ENCODE measurements at places on chromosomes 6 and 20.

DNA sequence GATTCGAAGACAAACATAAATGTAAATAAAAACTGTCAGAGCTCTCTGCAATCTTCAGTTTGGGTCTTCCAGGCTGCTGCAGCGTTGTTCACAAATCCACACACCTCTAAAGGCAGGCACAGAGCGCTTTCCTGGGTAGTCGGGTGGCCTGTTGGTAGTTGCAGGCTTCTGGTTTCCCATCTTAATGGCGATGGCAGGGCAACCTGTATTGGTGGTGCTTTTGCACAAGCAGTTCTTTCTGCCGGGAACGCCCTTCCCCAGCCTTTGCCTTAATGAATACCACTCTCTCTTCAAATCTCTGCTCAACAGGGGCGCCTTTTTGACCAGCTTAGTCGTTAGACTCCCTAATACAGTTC is 723 bp upstream of the IFT52 start:
- no peak for DNase-seq

DNA sequence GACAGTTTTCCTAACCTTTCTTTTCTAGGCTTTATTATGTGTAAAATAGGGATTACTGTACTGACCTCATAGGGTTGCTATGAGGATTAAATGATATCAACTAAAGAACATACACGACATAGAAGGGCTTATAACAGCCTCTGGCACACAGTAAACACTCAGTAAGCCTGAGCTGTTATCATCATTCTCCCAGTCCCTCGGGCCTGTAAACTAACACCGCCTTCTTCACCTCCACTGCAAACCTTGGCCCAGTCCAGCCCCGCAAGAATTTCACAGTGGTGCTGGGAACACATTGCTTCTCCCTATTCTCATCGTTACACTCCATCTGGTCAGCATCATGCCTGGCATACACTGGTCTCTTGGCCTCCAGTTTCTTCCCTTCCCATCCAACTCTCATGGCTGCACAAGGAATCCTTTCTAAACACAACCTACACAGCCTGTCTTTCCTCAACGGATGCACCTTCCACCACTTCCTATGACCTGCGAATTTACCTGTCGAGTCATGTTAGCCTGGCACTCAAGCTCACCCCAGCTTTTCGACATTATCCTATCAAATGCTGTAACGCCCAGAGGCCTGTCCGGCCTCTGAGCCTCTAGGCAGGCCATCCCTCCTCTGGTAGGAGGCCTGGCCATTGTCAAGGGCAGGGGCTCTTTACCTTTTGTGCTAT is 92.1 kb downstream of the FYN start:
- DNase-seq: no peak

- DNase-seq: no peak
Measured at GRCh38 chr6:37979392-37980221, 160.1 kb downstream of the ZFAND3 start.

DNA sequence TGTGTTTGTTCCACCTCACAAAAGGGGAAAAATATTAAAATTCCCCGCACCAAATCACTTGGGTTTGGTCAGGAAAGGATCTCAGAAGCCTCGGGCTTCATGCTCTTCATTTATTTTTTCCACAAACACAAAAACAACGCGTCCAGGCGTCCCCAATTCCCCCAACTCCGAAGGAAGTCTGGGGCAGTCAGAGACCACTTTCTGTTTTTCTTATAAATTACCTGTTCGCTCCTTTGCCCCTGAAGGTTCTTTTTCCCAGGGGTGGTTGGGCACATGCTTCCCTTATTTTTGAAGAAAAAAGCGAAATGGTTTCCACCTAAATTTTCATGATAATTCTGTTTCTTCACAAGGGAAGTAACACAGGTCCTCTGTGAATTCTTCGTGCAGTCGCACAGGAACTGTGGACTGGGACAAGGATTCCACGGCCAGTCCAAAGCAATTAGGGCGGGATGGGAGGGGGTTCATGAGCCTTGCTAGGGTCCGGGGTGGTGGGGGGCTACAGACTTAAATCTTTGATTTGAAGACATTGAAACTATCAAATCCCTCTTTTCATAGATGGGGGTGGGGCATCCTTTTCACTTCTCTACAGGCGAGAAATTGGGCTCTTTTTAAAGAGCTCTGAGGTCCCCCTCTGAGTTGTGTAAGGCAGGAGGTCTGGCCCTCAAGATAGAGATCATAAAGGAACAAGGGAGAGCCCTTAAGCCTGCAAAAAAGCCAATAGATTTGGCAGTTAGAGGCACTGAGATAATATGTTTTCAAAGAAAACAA is 30.5 kb upstream of the HFE start:
- DNase-seq: no peak

DNA sequence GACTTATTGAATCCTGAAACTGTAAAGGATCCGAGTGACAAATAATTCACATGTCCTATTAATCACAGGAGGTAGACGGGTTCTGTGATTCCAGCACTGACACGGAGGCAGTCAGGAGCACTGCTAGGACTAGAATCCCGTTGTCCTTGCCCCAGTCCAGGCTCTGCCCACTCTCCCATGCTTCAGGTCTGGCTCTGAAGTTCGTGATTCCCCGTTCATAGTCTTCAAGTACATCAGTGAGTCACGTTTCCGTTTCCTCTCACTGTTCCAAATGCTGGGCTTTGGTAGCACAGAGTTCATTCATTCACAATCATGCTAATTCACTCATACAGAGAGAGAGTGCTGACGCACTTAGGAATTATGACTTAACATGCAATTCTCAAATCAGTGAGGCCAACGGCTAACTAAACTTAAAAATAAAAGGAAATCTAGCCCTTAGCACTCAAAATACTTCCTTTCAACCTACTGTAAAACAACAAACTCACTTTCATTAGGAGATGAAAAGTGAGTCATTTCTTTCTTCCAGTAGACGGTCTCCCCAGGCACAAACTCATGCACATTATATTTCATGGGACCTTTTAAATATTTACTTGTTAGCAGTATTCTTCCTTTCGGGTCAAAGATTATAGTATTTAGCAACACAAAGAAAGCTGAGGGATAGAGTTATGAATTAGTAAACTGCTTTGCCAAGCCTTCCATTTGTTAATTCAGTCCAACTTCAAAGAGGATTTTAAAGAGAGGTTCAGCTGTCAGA is 94.0 kb upstream of the NHSL1 start:
- no peak for DNase-seq

DNA sequence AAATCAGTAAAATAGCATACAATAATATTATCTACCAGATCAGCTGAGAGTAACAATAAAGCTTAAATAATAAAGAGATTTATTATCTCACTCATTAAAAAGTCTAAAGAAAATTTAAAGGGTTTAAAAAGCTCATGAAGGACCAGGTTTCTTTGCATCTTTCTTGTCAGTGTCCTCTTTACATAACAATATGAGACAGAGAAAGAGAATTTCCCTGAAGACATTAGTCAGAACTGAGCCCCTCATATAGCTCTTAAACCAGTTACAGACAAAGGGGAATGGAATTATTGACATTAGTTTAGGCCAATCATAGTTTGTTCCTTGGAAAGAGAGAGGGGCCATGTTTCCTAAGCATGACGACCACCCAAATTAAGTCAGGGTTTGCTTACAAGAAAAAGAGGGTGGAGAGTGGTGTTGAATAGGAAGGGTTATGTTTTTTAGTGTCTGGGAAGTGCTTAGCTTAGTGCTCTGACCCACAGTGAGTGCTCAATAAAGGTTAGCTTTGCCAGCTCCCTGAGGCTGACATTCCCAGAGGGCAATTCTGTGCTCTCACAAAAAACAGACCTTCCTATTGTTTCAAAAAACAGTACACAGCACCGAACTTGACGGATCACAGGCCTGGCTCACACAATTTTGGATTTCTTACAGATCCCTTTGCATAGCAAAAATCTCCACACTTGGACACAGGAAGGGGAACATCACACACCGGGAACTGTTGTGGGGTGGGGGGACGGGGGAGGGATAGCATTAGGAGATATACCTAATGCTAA is 3.6 kb upstream of the PLCB1 start:
- DNase-seq: no peak

DNA sequence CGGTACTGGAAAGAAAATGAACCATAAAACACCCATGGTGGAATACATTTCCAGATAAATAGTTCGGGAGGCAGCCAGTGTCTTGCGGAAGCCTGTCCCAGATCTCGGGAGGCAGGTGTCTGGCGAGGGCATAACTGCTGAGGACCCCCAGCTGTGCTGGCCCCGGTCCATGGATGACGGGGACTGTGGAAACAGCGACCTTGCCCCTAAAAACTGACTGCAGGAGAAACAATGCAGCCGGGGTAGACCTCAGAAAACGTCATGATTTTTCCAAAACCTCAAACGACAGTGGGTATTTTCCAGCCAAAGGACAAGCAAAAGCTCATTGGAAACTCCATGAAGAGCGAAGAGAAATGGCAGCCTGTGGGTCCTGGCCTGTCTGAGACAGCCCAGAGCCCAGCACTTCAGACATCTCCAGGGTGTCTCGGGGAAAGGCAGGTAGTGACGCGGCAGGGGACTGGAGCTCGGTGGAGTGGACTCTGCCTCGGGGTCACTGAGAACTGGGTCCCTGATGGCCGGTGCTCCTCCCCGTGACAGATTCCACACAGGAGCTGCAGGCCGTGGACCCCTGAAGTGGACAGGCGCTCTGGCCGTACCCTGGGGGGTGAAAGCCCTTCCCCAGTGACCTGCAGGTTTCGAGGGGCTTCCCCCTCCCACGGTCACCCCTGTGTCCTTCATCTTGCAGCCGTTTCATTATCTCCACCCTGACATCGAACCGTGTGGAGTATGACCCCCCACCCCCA is 188.6 kb downstream of the SYNDIG1 start:
- DNase-seq: no peak

- DNase-seq: no peak
Measured at GRCh38 chr20:50475681-50476292, 34.4 kb upstream of the PTPN1 start.

- no peak for DNase-seq
Measured at GRCh38 chr6:157265635-157266034, 57.7 kb downstream of the TMEM242 start.

GRCh38 chr6:34349211-34349610 is 43.3 kb downstream of the NUDT3 start:
- no peak for DNase-seq

All from activated CD4-positive, CD25-positive, alpha-beta regulatory T cell (primary cell).